ENCODE measurements at places on chromosomes 16 and 17.

GRCh38 chr16:229731-230281, 557 bp upstream of the LUC7L start:
- no peak for DNase-seq

DNA sequence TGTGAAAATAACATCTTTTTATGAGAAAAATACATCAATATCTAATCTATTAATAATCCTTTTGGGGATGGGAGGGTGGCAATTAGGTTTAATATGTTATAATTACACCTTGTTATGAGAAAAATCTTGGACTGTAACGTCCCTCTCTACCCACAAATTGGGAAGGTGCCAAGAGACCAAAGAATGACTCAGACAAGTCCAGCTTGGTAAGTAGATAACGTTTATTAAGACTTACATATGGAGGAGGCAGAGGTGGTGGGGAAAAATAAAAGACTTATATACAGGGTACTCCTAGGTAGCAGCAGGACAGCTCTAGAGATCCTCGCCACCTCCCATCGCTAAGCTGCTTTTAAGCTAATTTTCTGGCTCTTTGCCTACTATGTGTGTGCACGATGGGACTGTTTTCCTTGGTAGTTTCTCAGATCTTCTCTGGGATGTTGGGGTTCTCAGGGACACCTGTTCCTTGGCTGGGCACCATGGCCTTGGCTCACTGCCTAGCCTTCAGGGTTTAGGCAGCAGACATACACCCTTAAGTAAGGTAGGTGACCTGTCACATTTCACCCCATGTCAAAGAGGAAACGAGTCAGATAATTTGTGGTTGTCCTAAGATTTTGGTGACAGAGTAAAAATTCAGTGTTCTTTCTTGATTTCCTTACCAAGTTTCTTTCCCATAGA, 31.5 kb downstream of the RBL2 start:
- DNase-seq, result peak; percentile 76

DNA sequence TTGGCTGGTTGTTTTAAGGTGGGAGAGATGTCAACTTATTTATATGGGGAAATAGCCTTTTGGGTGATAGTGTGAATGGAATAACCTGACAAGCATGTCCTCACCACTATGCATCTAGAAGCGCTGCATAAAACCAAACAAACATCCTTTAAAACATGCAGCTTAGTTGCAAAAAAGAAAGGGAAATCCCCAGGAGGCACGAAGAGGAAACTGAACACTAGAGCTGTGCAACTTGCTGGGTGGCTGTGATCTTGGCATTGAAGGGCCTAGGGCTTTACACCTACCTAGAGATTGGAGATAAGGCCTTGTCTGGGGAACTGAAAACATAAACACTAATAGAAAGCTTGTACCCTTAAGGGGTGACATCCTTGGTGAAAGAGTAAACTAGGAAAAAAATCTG, 7.3 kb downstream of the C16orf54 start:
- no peak for DNase-seq

- DNase-seq, result no peak
Measured at GRCh38 chr16:54177052-54177861, 109.3 kb downstream of the IRX3 start.

- DNase-seq, result no peak
Measured at GRCh38 chr16:67030221-67030962, 1.4 kb downstream of the CBFB start.

GRCh38 chr16:2927010-2927646, 15.4 kb downstream of the FLYWCH1 start:
- peak; percentile 91 for DNase-seq

- DNase-seq, result no peak
Measured at GRCh38 chr17:29177871-29178749, 2.1 kb downstream of the MYO18A start.

All from fibroblast of mammary gland (primary cell).